ENCODE measurements at places on chromosomes 12 and 14. TPM values are rescaled to one million over a fixed set of nuclear protein-coding genes. Genes with fewer than 3 reads are reported as not detected.

MANSC4 gene
- total RNA-seq, result 0.29 TPM

CPSF6 gene
- 72.1 TPM for total RNA-seq

C3AR1 gene
- 5.8 TPM for total RNA-seq

KLRC3 gene
- not detected for total RNA-seq

MOK gene
- total RNA-seq, result 27.4 TPM

APOLD1 gene
- total RNA-seq, result 24.1 TPM

KRT7 gene
- total RNA-seq, result 43.1 TPM

NFATC4 gene
- total RNA-seq, result 53.0 TPM

B4GALNT1 gene
- total RNA-seq, result 1.3 TPM

MYH6 gene
- total RNA-seq, result 0.64 TPM

TAS2R20 gene
- total RNA-seq, result 9.4 TPM

ZFHX2 gene
- total RNA-seq, result 1.3 TPM

CD4 gene
- total RNA-seq, result 18.3 TPM

HOTAIR gene
- total RNA-seq, result 0.99 TPM

EML5 gene
- 6.5 TPM for total RNA-seq

NKX2-8 gene
- not detected for total RNA-seq

SPIC gene
- total RNA-seq, result 0.18 TPM

CBLN3 gene
- 2.6 TPM for total RNA-seq

MAX gene
- 38.5 TPM for total RNA-seq
